ENCODE measurements at places on chromosomes 4 and X.

DNA sequence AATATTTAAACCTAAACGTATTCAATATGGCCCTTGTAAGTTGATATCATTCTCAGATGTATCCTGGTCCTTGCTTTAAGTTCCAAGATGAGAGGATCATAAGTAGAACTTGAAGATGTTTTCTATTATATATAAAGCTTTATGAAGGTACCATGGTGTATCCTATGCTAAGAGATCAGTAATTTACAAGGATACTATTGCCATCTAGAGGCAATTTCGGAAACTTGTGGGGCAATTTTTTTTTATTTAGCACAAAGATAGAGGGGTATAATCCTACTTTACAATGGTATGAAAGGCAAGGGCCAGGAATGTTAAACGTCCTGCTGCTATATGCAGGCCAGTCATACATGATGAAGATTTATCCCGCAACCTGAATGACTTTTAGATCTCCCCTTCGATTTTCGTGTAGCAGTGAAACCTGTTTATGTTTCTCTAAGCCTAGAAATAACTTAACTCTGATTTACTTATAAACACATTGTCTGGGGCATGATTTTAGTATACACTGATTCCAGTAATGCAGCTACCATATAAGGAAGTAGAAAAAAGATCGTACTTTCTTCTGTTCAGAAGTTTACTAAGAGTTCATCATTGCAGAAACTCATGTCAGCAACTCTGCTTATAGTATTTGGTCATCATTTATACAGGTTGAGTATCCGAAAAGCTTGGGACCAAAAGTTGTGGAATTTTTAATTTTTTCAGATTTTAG, 2.6 kb downstream of the SLC25A31 start:
- peak; percentile 26 for DNase-seq

GRCh38 chr4:100869276-100869675, 351.5 kb upstream of the EMCN start:
- no peak for DNase-seq

GRCh38 chrX:47093248-47093647, 15.0 kb downstream of the RGN start:
- DNase-seq = peak; percentile 1

- no peak for DNase-seq
Measured at GRCh38 chr4:80184825-80185756, 12.2 kb upstream of the PRDM8 start.

DNA sequence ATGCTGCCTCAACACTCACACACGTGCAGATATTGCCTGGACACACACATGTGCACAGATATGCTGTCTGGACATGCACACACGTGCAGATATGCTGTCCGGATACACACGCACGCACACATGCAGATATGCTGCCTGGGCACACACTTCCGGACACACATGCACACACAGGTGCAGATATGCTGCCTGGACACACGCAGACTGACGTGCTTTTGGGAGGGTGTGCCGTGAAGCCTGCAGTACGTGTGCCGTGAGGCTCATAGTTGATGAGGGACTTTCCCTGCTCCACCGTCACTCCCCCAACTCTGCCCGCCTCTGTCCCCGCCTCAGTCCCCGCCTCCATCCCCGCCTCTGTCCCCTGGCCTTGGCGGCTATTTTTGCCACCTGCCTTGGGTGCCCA, 14.7 kb downstream of the FGFRL1 start:
- DNase-seq = no peak

DNA sequence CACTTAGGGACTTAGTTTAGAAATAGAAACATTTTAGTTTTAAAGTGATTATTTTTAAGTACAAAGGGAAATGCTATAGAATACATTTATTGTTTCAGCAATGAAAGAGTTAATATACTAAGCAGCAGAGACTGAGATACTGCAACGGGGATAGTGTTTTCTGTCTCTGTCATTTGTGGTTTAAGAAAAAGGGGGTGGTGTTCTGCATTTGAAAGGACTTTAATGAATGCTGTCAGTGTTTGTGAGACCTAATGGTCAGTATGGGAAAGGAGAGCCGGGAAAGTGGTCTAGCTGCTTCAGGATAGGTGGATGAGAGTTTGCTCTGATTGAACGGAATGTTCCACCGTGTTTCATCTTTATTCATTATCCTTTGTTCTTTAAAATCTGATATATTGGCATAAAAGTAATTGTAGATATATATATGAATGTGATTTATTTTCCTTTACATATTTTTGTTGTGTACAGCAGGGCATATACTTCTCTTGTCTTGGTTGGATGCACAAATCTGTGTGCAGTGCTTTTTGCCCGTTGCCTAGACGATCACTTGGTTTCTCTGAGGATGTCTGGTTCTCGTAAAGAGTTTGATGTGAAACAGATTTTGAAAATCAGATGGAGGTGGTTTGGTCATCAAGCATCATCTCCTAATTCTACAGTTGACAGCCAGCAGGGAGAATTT, at the start of gene KLHL5:
KLHL5 (plus strand) TSS at position 139 of the 676 bp plus-strand sequence; CDS start at position 560, 421 bp downstream.
- no peak for DNase-seq
